ENCODE measurements at places on chromosomes 13 and 19.

DNA sequence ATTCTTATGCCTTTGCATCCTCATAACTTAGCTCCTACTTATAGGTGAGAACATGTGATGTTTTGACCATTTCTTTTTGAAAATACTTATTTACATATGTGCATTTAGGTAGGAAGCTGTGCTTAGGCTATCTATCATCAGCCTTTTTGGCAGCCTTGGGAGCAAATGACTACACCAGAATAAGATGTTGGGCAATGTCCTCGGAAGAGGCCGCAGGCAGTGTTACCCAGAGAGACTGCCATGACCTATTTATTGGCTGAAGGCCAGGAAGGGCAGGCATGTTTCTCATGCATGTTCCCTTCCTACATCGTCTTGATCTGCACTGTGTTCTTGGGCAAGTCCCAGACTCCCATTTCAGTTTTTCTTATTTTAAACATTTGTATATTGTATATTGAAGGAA, 122.3 kb downstream of the B3GLCT start:
- DNase-seq: no peak

- peak; percentile 94 for DNase-seq
Measured at GRCh38 chr13:114128624-114129522, 3.5 kb downstream of the RASA3 start.

- DNase-seq: no peak
Measured at GRCh38 chr19:41114132-41114531, at the start of gene CYP2F1. Gene CYP2F1 (plus strand): TSS chr19:41114432. CDS start chr19:41116189, 1,757 bp downstream.

DNA sequence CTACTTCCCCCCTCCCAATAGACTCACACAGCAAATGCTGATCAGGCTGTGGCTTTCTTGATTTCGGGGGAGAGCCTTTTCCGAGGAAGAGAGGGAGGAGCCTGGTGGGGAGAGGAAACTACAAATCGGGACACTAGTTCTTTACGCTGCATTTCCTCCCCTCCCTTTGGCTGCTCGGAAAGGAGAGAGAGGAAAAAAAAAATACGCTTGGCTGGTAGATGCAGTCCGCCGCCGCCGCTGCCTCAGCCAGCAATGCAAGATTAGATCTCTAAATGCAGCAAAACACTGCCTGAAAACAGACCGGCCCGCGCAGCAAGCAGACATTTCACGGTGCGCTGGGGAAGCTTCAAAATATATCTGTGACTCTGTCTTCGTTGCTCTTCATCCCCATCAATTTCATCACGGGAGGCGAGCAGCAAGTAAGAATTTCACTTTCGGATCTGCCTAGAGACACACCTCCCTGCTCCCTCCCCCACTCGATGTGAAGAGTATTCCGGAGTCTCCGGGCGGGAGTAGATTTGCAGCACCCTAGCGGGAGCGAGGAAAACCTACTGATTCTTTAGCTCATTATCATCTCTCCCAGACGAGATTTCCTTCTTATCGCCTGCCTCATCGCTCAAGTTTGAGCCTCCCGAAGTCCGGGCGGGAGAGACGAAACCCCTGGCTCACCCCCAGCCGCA, at the start of gene PCDH17:
Gene PCDH17 (plus strand): TSS at position 149 of the 680 bp plus-strand sequence. CDS start 803 bp downstream, outside the sequence.
- peak; percentile 17 for DNase-seq

DNA sequence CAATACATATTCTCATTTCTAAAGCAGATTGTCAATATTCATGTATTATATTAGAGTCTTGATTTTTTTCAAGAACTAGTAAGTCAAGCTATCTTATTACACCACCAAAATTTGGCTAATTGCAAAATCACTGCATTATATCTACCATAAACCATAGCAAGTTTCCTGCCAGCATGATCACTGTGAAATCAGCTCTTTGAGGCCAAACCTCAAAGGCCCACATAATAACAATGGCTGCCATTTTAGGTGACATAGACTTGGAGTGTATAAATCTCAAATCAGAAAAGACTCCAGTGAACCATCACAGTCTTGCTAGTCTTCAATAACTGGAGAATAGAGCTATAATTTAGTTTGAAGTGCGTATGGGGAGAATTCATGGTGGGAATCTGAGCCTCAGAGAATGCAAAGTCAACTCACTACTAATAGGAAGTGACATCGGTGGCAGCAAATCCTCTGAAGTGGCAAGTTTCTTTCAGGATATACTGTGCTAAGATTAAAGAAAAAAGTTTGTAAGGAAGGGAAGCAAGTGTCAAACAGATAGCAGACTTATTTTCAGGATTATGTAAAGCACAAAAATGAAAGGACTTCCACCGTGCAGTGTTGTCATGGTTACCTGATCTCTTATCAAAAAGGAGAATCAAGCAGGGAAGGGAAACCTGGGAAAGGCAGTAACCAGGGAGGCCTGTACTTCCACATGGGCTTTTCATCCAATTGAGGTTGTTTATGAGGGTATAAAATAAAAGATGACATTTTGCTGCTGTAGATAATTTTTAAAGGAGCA, 117.4 kb upstream of the FNDC3A start:
- DNase-seq: no peak

- DNase-seq: no peak
Measured at GRCh38 chr19:19427944-19428343, 22.5 kb downstream of the GATAD2A start.

DNA sequence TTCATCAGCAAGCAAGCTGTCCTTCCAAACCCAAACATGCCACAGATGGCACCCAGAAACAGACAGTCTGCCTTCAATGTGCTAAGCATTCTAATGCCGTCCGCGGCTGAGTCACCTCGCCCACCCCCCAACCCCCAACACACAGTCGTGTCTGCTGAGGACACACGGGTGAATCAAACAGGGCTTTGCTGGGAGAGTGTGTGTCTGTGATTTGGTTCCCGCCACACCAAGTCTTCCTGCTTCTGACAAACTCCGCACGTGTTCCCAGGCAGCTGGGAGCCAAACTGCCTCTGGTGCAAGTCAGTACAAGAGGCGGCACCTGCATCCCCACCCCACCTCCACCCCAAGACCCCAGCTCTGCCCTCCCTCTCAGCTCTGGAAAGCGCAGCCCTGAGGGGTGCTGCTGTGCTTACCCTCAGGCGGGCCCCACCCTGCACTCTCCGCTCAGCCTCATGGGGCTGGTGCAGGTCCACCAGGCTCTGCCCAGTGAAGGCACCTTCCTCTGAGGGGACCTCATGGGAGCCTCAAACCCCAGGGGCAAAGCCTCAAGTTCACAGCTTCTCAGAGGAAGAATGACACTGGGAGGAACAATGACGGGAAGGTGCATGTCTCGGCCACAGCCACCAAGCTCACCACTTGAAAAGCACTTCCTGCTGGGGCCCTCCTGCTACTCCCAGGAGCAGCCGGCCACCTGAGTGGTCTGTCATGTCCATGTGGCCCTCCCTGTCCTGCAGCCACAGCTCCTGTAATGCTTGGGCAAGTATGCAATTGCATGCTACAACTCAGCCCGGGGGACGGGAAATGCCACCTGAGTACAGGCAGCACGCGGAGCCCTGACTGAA, 15.0 kb upstream of the SLC35E1 start:
- DNase-seq: peak; percentile 70

DNA sequence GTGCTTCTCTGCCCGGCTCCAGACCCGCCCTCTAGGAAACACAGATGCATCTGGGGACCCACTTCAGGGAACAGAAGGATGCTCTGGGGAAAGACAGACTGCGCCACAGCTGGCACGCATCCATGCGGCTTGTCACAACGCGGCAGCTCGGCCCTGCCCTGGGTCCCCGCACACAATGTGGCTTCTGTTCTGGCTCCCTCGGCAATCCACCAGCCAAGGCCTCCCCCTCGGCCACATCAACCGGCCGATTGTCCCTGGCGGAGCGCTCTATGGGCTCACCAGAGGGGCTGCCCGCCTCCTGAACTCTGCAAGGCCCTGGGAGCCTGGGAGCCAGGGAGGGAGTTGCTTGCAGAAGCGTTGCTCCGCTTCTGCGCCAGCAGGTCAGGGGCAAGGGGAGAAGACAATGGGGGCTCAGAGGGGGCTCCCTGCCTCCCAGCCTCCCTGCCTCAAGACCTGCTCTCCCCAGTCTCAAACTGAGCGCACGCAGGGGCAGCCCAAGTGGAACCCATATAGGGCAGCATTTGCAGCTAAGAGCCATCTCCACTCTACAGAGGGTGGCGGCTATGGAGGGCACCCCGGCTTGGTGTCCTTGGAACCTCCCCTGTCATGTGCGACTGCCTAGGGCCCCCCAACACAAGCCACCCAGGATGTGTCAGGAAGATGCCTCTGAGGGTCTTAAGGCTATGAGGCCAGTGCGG, 37.9 kb downstream of the MLLT1 start:
- DNase-seq: no peak

DNA sequence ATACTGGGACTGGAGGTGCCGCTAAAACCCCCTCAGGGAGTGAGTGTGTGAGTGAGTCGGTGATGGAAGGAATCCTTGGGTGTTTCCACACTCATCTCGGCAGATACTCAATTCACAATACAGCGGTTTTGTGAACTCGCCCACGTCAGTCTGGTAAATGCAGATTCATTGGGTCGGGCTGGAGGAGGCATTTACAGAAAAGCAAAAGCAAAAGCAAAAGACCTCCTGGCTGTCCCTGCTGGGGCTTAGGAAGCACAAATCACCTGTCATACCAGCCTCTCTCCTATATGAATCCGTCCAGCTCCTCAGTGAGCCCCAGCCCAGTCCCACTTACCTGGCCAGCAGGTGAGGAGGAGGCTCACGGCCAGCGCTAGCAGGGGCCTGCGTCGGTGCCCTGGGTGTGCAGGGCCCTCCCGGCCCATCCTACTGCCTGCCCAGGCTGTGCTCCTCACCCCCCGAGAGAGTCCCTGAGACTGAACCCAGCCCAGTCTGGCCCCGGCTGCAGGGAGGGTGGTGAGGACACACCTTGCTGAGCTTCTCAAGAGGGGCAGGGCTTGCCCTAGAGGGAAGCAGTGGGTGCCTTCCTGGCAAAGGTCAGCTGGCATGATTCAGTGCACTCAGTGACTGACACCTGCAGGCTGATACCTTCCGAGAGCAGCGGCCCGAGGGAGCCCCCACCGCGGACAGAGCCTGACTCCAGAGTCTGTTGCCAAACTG, at the start of gene MUC16:
Gene MUC16 (minus strand): TSS at position 475 of the 717 bp plus-strand sequence.
- no peak for DNase-seq

GRCh38 chr19:14795078-14795721, 16.8 kb upstream of the ADGRE2 start:
- no peak for DNase-seq

DNA sequence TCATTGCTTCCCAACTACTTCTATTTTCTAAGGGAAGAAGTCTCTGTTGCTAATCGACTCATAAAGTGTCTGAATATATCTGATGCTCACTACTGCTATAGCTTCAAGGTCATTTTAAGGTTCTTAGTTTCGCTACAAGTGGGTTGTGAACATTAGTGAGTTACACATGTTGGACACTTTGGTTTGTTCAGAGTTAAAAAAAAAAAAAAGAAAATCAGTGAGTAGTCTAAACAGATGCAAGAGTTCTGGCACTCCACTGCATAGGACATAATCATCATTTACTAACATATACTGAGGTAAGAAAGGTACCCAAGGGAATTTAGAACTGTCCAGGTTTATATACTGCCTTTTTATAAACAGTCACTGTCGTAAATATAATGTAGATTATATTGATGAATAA, 108.8 kb downstream of the KLF12 start:
- no peak for DNase-seq

DNA sequence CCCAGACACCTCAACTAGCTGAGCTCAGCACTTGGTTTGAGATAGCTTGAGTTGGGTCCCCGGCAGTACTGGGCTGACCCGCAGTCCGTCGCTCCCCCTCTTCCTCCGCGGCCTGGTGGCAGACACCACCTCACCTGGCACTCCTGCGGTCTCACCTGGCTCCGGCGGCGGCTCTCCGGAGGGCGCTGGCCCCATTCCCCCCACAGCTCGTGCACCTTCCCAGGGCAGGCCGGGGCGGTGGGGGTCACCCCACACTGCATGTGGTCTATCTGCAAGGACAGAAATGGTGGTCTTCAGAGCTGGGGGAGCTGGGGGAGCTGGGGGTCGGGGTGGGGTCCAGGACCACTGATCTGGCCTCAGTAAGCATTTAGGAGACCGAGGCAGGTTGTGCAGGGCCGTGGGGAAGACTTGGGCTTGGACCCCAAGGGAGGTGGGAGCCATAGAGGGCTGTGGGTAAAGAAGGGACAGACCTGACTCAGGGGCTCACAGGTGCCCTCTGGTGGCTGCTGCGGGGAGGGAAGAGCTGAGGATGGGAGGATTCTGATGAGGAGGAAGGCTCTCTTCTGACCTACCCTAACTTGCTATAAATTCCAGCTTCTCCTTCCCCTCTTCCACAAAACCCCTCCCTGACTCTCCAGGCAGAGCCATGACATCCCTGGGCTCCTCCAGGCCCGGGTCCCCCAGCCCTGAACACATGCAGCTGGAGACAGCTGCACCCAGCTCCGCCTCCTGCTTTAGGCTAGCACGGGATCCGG, 6.7 kb upstream of the PLIN4 start:
- DNase-seq: peak; percentile 47

DNA sequence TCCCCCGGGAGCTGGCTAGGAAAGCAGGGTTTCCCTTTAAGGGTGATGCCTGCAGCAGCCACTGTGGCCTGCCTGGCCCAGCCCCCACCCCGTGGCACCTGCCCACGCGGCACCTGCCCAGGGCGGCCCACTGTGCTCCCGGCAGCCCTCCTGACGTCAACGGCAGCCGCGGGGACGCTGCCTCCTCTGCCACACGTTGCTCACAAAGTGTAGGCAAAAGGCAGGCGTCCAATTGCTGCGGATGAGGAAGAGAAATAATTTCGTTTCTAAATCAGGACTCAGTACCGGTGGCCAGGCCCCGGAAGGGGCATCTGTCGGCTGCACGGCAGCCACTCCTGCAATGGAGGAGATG, 122.3 kb downstream of the URI1 start:
- DNase-seq: no peak

All from EH (cell line).